ENCODE measurements at places on chromosomes 16 and 17. TPM values are rescaled to one million over a fixed set of nuclear protein-coding genes. Genes with fewer than 3 reads are reported as not detected.

HOXB6 gene
- total RNA-seq = 0.12 TPM

CHST4 gene
- 8.2 TPM for total RNA-seq

KIF2B gene
- not detected for total RNA-seq

ZMYND15 gene
- total RNA-seq = 0.65 TPM

KRT20 gene
- total RNA-seq = not detected

TPSD1 gene
- 0.61 TPM for total RNA-seq

KRTAP2-1 gene
- total RNA-seq = not detected

ASPA gene
- total RNA-seq = 0.97 TPM

DNA sequence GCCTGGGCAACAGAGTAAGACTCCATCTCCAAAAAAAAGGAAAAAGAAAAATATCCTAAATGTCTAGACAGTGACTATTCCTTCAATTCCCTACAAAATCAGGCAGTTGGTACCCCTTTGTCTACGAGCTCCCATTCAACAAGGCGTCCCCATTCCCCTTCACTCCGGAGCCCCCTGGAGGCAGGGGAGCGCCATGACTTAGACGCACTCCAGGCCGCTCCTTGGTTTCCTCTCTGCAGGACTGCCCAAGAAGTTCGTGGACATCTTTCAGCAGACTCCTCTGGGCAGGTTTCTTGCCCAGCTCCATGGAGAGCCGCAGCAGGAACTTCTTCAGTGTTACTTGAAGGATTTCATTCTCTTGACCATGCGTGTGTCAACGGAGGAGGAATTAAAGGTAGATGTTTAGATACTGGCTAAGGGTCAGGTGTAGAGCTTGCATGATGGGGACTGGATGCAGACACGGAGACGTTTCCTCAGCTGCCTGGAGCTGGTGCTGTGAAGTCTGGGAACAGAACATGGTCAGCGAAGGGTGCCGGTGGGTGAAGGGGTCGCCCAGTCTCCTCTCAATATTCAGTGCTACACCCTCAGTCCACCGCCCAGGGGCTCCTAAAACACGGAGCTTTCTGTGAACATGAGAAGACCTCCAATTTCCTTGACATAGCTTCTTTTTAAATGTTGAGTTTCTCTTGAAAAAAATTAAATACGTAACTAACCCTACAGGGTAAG, 53.3 kb upstream of the ENDOV start:
- no peak for DNase-seq
- H3K27ac ChIP-seq = no peak overlapping the region
- no peak overlapping the region for H3K4me3 ChIP-seq
- peaks cover 5% of the 10 kb centered on the region for H3K4me1 ChIP-seq
- H3K36me3 ChIP-seq = peaks cover 5% of the 10 kb centered on the region

DNA sequence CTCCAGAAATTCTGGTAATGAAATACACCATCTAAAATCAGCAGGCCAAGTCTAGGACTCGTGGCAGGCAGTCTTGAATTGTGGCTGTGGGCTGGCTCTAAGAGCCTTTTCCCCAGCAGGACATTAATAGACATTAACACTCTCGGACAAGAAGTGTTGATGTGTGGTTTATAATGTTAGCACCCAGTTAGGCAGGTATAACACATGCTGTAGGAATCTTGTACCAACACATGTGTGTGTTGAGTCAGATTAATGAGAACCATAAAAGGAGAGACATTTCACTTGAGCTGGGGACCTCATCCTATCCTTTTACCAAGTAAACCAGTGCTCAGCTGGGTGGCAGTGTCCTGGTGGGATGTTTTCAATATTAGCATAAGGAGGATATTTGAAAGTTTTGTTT, 264.5 kb downstream of the FTO start:
- no peak overlapping the region for H3K27ac ChIP-seq
- no peaks in the 10 kb centered on the region for H3K4me1 ChIP-seq
- DNase-seq = no peak
- H3K27me3 ChIP-seq = no peaks in the 10 kb centered on the region
- H3K4me3 ChIP-seq = no peak overlapping the region
- no peaks in the 10 kb centered on the region for H3K36me3 ChIP-seq

DNA sequence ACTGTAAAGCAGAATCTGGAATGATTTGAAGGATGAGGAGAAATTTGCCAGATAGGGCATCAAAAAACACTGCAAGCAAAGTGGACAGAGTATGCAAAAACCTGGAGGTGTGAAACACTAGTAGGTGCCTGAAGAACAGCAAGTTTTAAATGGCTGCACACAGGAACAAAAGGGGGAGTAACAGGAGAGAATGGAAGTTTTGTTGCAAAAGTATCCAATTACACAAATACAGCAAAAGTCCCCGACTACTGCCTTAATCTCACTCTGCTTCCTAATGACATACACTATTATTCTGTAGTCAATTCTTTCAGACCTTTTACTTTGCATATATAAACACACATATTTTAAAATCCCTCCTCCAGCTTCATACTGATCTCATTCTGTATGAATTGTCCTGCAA, 1.5 kb downstream of the HEATR6 start:
- no peaks in the 10 kb centered on the region for H3K27me3 ChIP-seq
- peaks cover 6% of the 10 kb centered on the region for H3K4me1 ChIP-seq
- H3K27ac ChIP-seq = no peak overlapping the region
- H3K4me3 ChIP-seq = no peak overlapping the region
- no peak for DNase-seq
- no peaks in the 10 kb centered on the region for H3K36me3 ChIP-seq

GRCh38 chr17:50668025-50668837, 33.5 kb downstream of the ABCC3 start:
- no peaks in the 10 kb centered on the region for H3K36me3 ChIP-seq
- H3K27me3 ChIP-seq = no peaks in the 10 kb centered on the region
- H3K4me1 ChIP-seq = no peaks in the 10 kb centered on the region
- H3K27ac ChIP-seq = no peak overlapping the region
- DNase-seq = no peak

GRCh38 chr17:35729405-35729833, 2.0 kb upstream of the RASL10B start:
- H3K27ac ChIP-seq = no peak overlapping the region
- no peaks in the 10 kb centered on the region for H3K27me3 ChIP-seq
- no peaks in the 10 kb centered on the region for H3K36me3 ChIP-seq
- H3K4me3 ChIP-seq = no peak overlapping the region

- H3K4me3 ChIP-seq = no peak overlapping the region
- no peaks in the 10 kb centered on the region for H3K27me3 ChIP-seq
- no peak for DNase-seq
- H3K36me3 ChIP-seq = no peaks in the 10 kb centered on the region
- H3K4me1 ChIP-seq = no peaks in the 10 kb centered on the region
- no peak overlapping the region for H3K27ac ChIP-seq
Measured at GRCh38 chr17:2068519-2069051, 13.7 kb downstream of the HIC1 start.

- H3K4me1 ChIP-seq = peaks cover 9% of the 10 kb centered on the region
- peaks cover 12% of the 10 kb centered on the region for H3K27me3 ChIP-seq
- no peak overlapping the region for H3K27ac ChIP-seq
- no peak overlapping the region for H3K4me3 ChIP-seq
- no peaks in the 10 kb centered on the region for H3K36me3 ChIP-seq
- DNase-seq = no peak
Measured at GRCh38 chr17:50556803-50557202, 3.7 kb upstream of the CACNA1G start.

- H3K4me3 ChIP-seq = no peak overlapping the region
- no peaks in the 10 kb centered on the region for H3K4me1 ChIP-seq
- DNase-seq = no peak
- no peaks in the 10 kb centered on the region for H3K36me3 ChIP-seq
- H3K27ac ChIP-seq = no peak overlapping the region
Measured at GRCh38 chr17:44840936-44841335, 6.7 kb upstream of the HIGD1B start.

DNA sequence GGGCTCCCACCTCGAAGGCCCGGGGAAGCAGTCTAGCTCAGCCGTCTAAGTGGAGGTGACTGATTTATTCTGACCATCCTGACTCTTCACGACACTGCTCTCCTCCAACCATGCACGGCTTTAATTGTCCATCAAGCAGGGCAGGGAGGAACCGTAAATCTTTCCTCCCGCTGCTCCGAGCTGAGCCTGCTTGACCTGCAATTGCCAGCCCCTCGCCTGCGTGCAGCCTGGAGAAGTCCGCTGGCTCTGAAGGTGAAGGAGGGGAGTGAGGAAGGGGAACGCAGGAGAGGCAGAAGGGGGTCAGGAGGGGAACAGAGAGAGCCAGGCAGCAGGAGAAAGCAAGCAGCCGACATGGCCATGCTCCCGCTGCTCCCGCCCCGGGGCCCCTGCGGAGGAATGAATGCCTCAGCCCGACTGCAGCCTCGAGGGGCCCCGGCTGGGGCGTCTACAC, 10.1 kb downstream of the RBFOX3 start:
- no peak for DNase-seq
- no peaks in the 10 kb centered on the region for H3K27me3 ChIP-seq
- H3K4me3 ChIP-seq = no peak overlapping the region

- H3K27me3 ChIP-seq = no peaks in the 10 kb centered on the region
- H3K4me1 ChIP-seq = peaks cover 13% of the 10 kb centered on the region
- DNase-seq = no peak
- H3K36me3 ChIP-seq = no peaks in the 10 kb centered on the region
- no peak overlapping the region for H3K27ac ChIP-seq
- H3K4me3 ChIP-seq = no peak overlapping the region
Measured at GRCh38 chr17:82419540-82419939, 1.2 kb upstream of the OGFOD3 start.

DNA sequence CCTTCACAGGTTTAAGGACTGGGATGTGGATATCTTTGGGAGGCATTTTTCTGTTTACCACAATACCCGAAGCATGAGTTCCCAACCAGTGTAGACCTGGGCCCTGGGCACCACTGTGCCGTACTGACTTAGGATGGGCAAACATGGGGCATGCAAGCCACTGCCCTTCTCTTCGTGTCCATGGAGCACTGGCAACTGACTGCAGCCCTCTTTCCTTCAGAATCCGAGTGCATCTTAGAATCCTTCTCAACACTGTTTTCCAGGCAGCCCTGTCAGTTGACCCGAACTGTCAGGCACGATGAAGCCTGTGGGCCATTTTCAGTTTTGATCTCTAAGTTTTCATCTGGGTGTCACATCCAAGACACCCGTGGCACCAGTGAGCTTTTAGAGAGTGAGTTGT, 59.2 kb downstream of the SHISA6 start:
- no peak for DNase-seq
- no peaks in the 10 kb centered on the region for H3K4me1 ChIP-seq
- no peaks in the 10 kb centered on the region for H3K27me3 ChIP-seq
- H3K36me3 ChIP-seq = no peaks in the 10 kb centered on the region

GRCh38 chr16:3143598-3144320, 8.9 kb downstream of the ZNF213 start:
- peaks cover 4% of the 10 kb centered on the region for H3K36me3 ChIP-seq
- H3K4me1 ChIP-seq = no peaks in the 10 kb centered on the region
- no peak for DNase-seq
- no peak overlapping the region for H3K4me3 ChIP-seq

GRCh38 chr16:3865241-3865640, 15.3 kb downstream of the CREBBP start:
- no peaks in the 10 kb centered on the region for H3K4me1 ChIP-seq
- no peaks in the 10 kb centered on the region for H3K27me3 ChIP-seq
- H3K27ac ChIP-seq = no peak overlapping the region
- H3K36me3 ChIP-seq = no peaks in the 10 kb centered on the region

- no peaks in the 10 kb centered on the region for H3K36me3 ChIP-seq
- peaks cover 9% of the 10 kb centered on the region for H3K4me1 ChIP-seq
- H3K27ac ChIP-seq = no peak overlapping the region
- H3K4me3 ChIP-seq = no peak overlapping the region
Measured at GRCh38 chr17:2230877-2231276, 72.7 kb downstream of the SMG6 start.
